ENCODE measurements at places on chromosomes 5 and 9.

DNA sequence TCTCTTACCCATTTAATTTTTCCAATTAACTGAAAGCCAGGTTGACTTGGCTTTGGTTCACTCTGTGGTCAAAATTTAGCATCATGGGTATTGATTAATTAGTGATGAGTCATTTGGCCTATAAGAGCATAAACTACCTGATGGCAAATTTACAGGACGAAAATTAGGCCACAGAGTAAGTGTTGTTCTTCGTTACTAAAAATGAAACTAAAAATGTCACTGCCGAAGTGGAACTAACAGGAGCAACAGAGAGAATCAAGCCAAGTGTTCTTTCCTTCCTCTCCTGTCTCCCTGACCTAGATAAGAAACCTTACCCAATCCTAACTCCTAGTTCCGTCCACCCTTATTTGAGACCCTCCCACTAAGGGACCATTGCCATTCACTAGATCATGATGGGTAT, 176.9 kb downstream of the RAB3C start:
- DNase-seq, result peak; percentile 25

- peak; percentile 72 for DNase-seq
These were observed at the start of gene PRDM9 for GRCh38 chr5:23507278-23507685. PRDM9 (plus strand) TSS chr5:23507609; CDS start chr5:23509034, 1,425 bp downstream.

DNA sequence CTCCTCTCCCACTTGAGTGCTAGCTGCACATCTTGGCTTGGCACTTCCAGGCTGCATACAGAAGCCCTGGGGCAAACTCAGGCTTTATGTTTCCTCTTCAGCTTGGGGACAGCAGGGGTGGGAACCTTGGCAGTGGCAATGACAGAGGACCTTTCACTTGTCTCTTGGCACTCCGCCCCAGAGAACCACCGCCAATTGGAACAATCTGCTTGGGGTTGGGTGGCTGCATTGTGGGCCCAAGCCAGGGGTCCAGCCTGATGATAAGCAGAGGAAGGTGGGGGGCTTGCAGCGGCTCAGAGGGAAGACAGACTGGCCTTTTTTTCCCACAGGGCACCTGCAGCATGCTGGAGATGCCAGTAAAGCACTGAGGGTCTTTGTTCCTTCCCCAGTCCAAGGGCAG, 179.0 kb upstream of the NMUR2 start:
- no peak for DNase-seq

DNA sequence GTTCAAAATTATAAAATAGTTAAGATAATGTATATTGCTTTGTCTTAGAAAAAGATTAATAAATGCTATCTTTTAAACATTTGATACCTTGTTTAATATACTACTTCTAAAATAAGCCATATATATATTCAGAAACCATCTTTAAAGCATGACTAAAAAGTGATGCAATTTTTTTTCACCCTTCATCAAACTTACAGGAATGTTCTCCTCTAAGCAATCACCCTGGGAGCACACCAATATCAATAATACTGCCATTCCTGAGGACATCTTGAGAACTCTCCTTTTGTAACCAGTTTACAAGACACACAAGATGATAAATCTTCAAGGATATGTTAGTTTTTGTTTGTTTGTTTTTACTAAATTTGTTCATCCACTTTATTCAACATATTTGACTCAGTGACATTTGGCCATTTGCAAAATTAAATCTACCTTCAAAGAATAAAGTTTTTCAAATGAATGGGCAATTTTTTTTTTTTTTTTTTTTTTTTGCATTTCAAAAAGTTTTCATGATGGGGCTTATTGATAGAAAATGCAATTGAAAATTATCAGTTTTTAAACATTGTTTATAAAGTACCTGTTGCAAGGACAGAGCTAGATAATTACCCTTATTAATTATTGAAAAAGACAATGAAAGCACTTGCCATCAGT, 17.2 kb downstream of the FOXD1 start:
- DNase-seq, result no peak

- DNase-seq, result peak; percentile 61
These were observed 3.4 kb upstream of the APBA1 start for GRCh38 chr9:69675563-69675962.

DNA sequence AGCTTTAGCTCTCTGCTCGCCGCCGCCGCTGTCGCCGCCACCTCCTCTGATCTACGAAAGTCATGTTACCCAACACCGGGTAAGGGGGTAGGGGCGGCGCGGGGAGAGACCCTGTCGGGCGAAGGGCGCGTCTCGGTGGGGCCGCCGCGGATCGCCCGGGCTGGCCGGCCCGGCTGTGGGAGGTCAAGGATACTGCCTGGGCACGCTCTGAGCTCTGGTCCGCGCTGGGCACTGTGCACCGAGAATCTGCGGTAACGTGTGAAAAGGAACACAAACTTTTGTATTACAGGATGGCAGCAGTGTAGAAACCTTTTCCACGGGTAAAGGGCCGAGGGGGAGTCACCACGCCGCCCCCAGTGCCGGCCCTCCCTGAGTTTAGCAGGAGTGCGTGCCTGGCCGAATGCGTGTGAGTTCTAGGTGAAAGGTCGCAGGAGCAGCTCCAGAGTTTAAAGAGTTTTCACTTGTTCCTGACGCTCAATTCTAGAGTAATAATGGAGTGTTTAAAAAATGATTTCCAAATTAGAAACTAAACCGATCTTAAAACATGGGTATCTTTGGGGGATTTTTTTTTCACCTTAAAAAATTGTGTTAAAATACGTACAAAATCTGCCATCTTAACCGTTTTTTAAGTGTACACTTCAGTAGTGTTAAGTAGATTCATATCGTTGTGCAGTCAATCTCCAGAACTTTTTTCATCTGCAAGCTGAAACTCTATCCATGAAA, at the start of gene HSDL2:
Gene HSDL2, plus strand, starts transcription at position 7 of the 723 bp plus-strand sequence. Its CDS starts 56 bp downstream, at position 63.
- DNase-seq, result peak; percentile 22

GRCh38 chr9:125629446-125629845, 77.6 kb downstream of the MAPKAP1 start:
- peak; percentile 50 for DNase-seq

DNA sequence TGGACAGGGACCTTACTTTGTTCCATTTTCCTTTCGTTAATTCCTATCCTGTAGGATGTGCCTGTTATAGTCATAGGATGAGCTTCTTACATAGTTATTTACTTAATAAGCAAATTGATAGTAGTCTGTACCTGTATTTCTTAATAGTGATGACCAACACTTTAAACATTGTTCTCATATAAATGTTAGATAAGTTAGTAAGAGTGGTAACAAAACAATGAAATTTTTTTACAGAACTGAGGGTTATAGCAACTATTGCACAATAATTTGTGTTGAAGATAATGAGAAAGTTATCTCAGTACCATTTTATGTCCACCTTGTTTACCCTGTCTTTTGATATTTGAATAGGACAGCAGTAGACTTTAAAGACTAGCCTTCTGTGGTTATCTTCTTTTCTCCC, 162.9 kb upstream of the ELL2 start:
- DNase-seq, result no peak

DNA sequence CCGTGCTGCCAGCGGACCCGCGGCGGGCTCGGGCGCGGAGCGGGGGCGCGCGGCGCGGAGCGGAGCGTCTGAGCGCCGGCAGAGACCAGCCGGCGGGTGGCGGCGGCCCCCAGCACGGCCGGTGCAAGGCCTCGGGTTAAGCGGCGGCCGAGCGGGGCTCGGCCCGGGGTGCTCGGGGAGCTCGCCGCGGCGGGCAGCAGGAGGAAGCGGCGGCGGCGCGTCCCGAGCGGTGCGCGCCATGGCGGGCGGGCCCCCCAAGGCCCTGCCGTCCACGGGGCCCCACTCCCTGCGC, 150 bp downstream of the SNX30 start:
- no peak for DNase-seq

DNA sequence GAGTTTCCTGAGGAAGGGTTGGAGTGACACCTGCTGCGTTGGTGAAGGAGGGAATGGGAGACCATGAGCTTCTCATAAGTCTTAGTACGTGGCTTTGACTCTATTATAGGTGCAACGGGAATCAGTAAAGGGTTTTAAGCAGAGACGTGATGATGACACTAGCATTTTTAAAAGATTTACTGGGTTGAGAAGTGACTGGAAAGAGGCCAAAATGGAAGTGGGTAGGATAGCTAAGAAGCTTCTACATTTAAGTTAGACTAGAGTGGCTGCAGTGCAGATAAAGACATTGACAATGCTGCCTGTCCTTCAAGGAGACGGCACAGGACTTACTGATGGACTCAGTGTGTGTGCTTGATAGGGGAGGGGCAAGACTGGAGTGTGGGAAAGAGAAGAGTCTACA, 6.2 kb downstream of the GAPT start:
- DNase-seq, result no peak

- no peak for DNase-seq
These were observed 9.4 kb downstream of the B4GALT7 start for GRCh38 chr5:177609076-177610059.

Data from RPMI8226 (cell line).